A549 (cell line): ENCODE measurements at places on chromosomes 4 and X.
A peak's percentile ranks its signal among the peaks of the same experiment; 100 is the strongest.

GRCh38 chr4:173424899-173425805 lies 26.2 kb upstream of the SCRG1 start:
- DNase-seq: no peak

DNA sequence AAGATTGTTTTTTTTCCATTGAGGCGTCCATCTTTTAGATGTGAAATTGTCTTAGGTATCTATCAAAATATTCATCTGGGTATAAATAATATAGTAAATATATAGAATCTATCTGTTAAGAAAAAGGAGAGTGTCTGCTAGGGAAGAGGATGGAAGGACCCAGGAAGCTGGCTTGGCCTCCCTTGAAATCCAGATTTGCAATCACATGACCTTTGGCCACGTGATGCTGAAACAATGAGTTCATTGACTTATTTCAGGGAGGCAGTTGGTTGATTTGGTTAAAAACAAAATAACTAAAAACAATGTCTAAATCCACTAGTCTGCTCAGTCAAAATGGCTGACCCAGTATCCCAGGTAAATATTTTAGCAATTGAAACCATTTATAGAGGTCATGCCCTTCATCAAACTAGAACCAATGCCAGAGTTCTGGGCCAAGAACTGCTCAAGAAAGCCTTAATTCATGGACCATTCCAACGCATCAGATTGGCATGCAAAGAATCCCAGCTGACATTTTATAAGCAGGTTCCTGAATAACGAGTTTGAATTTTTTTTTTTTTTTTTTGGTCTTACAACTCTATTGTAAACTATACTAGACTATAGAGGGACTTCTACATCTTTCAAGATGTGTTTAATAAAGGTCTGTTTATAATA lies 172.7 kb downstream of the MID1 start:
- DNase-seq: peak; percentile 17

- DNase-seq: no peak
These were observed 73.7 kb downstream of the GEMIN8 start for GRCh38 chrX:13955975-13956374.

DNA sequence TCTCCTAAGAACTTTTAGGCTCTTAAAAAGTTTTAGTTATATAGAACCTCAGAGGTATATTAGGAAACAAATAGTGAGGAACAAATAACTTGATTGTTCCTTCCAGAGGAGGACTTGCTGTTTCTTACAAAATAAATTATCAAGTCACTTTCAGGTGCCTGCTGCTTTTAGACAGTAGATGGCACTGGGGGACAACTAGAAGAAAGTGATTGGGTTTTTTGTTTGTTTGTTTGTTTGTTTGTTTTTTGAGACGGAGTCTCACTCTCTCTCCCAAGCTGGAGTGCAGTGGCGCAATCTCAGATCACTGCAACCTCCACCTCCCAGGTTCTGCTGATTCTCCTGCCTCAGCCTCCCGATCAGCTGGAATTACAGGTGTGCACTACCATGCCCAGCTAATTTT lies 35.4 kb upstream of the CDKL5 start:
- DNase-seq: peak; percentile 39

GRCh38 chr4:153465615-153466080 lies 512 bp upstream of the TMEM131L start:
- DNase-seq: peak; percentile 61
